Activated effector memory CD4-positive, alpha-beta T cell treated with anti-CD3 and anti-CD28 coated beads, Interleukin-2, amount 50 U/mL, for 16 hours (primary cell): ENCODE measurements at places on chromosomes 5 and 9.
A peak's percentile ranks its signal among the peaks of the same experiment; 100 is the strongest.

DNA sequence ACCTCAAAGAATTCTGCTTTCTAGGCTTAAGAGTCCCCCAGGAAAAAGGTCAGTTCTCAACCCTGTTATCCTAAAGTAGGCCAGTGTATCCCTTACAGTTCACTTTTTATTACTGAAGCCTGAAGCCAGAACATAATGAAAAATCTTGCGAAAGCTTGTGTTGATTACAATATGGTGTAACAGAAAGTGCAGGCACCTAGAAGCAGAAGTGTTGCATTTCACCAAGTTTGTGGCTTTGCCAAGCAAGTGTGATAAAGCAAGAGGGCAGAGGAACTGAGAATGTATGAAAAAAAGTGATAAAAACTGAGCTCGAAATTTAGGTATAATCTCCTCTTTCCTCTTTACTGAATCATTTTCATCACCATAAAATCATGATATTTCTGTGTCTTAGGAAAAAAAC lies 26.2 kb downstream of the AGTPBP1 start:
- DNase-seq = no peak

- DNase-seq = no peak
Observed at GRCh38 chr5:148002451-148002850, 61.3 kb upstream of the SPINK5 start.

DNA sequence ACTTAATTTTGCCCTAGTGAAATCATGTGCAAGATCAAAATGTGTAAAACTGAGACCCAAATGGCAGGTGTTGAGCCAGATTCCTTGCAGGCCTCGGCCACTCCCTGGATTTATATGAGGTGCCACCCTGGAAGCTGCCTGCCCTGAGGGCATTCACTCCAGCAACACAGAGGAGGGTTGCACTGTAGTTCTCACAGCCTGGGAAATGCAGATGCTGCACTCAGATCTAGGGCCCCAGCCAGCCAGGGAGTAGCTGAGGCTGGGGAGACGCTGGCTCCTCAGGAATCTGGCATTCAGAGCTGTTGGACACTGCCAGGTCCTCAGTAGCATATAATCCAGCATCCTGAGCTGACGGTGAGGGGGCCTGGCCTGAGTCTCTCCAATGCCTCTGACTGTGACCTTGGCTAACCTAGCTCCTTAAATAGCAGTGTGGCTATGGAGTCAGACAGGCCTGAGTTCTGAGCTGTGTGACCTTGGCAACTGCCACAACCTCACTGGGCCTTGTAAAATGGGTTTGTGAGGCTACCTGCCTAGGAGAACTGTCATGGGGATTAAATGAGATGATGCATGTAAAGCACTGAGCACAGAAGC lies 8.7 kb downstream of the KCNMB1 start:
- no peak for DNase-seq

DNA sequence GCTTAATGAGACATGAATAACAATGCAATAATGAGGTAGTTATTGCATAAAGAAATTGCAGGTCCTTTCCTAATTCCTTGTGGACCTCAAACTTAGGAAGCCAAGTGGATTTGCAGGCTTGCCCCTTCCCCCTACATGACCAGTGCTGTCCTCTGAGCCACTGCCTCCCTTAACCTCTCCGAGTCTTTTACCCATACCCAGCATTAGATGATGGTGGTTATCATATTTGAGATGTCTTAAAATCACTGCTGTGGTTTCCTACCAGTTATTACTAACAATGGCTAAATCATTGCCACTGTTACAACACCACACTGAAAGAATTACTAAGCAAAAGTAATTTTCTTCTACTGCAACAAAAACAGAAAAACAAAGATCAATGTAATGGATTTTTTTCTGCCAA lies 170.8 kb downstream of the EDIL3 start:
- DNase-seq = no peak

DNA sequence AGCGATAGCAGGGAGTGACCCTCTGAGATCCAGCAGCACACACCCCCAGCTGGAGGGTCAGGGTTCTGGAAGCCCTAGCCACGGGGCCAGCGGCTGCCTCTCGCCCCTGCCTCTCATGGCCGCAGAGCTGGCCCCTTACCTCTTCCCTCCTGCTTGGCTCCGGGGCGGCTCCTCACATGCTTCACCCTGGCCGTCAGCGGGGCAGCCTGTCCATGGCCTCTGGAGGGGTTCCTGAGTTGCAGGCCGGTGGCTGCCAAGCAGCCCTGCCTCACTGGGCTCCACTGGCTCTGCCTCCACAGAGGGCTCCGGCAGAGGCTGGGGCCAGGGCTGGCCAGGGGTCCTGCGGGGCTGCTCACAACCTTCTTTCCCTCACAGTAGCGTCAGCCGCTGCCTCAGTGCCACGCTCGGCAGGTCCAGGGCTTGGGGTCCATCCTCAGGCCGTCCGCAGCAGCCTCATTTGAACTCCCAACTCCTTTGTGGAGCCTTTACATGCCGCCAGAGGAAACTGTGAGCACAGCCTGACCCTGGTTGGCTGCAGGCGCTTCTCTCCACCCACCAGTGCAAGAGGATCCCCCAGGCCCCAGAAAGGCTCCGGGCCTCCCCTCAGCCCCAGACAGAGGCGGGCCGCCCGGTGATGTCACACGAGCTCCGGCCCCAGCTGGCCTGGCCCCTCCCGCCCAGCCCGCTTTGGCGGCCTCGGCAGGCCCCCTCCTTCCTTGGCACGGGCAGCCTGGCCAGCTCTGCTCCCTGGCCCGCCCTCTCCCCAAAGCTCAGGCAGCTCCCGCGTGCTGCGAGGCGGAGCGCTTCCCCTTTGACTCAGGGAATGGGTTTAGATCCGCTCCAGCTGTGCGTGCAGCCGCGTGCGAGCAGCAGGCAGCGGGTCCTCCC lies at the start of gene ANGPTL2:
TSS of gene ANGPTL2 (minus strand) at position 460 of the 888 bp plus-strand sequence. CDS start 13,904 bp downstream, outside the sequence.
- DNase-seq = peak; percentile 61

DNA sequence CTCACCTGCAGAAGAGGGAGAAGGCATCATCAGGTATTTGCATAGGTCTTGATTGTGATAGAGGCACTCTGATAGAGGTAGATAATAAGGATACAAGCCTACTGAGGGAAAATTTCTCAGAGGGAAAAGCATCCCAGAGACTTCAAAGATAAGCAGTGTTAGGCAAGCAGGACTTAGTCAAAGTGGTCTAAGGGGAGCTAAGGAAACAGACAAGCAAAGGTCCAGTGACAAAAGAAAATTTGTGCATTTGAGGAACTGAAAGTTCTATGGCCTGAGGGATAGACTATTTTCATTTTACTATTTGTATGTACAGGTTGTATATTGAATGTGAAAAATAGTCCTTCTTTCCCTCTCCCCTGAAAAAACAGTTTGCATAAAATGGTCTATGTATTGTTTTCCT lies 27.4 kb downstream of the OXCT1 start:
- DNase-seq = no peak

DNA sequence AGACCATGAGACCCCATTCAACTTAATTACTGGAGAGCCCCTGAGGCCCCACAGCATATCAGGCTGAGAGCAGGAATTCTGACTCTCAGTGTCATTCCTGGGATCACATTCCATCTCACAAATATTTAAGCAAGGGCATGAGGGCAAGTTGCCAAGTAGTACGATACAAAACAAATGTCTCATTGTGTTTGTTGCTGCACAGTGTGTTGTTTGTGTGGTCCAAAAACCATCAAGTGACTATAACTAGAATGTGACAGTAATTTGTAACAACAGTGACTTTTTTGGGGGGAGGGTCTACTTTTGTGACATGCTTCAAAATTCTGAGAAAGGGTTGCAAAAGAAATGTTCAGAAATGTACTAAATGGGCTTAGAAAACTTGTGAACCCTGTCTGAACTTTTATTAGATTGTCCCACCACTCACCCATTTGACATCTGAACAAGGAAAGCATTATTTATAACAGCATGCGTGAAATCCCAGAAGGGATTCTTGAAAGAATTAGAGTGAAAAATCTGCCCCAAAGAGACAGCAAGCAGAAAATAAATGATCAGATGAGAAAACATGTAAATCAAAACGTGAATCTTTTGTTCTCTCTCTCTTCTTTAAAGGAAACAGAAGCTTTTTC lies 347.0 kb downstream of the NTRK2 start:
- DNase-seq = no peak
